Substantia nigra (tissue), 51 donors: ENCODE measurements at places on chromosomes 7 and 10.

- DNase-seq = no peak
These were observed 26.5 kb upstream of the CHST15 start for GRCh38 chr10:124119946-124120345.

- DNase-seq = no peak
These were observed 135.9 kb downstream of the GRID1 start for GRCh38 chr10:86230557-86231180.

DNA sequence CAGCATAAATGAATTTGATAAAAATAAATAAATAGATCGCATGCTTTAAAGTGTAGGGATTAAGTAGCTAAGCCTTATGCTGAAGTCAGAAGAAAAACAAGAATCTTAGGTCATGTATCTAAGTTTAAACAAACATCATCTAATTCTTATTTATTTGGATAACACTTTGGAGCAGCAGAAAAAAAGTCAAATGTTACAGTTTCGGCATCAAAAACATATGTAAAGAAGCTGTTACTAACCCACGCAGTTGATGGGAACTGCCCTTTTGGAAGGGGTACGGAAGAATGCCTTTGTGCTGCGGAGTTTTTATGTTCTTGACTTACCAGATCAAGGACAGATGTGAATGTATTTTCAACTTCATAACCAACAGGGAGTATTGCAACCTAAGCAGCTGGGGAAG is 37.3 kb upstream of the HABP2 start:
- no peak for DNase-seq

DNA sequence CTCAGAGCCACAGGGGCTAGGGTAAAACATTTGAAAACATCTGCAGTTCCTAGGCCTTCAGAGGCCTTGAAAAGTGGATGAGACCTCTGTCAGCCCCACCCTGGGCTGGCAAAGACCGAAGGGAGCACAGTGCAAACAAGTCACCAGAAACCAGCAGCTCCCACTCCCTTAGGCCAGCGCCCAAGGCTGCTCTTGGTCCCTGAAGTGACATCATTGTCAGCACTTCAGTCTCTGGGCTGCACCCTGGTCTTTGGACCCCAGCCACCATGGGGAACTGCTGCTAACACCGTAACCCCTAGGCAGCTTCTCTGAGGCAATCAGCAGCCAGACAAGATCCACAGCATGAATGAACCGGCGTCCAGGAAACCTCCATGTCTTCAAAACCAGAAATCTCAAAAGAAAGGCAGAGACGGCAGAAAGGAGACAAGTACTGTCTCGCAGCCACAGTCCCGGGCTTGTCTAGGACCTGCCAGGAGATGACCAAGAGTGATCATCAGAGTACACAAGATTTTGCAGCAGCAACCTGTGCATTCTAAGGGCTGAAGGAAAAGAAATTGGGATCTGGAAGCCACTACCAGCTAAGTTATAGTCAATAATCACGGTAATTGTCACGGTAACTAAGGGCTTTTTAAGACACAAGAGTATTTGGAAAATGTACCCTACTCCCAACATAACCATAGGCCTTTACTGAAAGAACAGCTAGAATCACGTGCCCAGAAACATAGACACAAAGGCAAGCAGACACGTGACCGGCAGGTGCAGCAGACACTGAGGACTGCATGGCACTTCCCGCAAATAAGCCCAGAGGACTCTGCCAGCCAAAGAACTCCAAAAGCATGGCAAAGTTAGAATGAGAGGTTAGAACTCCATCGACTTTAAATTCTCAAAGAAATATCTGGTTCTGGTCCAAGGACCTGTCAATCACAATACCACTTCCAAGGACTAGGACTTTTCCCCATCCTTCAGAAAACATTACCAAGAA is 23.3 kb downstream of the CPXM2 start:
- no peak for DNase-seq

DNA sequence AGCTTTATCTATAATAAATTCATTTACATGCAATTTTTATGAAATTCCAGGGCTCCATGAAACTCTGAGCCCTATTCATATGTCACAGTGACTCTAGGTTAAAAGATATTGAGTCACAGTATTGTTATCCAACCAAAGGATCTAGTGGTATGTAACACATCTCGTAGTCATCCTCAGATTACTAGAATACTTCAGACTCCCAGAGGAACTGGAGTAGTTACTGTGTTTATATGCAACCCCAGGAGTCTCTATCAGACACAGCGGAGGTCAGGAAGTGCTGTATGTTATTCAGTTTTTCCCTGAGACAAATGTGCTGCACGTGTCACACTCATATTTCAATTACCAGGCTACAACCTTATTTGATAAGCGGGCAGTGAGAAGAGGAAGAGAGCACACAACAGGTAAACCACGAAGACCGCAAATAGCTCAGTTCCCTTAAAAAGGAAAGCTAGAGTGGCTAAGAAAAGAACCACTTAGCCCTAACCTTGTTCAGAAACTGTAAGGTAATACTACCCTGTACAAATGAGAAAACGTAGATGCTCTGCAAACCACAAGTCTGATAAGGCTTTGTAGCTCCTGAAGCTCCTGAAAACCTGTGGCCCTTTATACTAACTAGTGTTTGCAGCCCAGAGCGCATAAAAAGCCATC is 114.0 kb upstream of the CNTNAP2 start:
- DNase-seq = no peak

GRCh38 chr10:104521901-104522694 is 119.0 kb upstream of the SORCS3 start:
- DNase-seq = peak; percentile 27

- DNase-seq = no peak
These were observed 414.6 kb upstream of the LRGUK start for GRCh38 chr7:133712544-133712943.

GRCh38 chr10:6811153-6811552 is 231.1 kb upstream of the PRKCQ start:
- DNase-seq = no peak

DNA sequence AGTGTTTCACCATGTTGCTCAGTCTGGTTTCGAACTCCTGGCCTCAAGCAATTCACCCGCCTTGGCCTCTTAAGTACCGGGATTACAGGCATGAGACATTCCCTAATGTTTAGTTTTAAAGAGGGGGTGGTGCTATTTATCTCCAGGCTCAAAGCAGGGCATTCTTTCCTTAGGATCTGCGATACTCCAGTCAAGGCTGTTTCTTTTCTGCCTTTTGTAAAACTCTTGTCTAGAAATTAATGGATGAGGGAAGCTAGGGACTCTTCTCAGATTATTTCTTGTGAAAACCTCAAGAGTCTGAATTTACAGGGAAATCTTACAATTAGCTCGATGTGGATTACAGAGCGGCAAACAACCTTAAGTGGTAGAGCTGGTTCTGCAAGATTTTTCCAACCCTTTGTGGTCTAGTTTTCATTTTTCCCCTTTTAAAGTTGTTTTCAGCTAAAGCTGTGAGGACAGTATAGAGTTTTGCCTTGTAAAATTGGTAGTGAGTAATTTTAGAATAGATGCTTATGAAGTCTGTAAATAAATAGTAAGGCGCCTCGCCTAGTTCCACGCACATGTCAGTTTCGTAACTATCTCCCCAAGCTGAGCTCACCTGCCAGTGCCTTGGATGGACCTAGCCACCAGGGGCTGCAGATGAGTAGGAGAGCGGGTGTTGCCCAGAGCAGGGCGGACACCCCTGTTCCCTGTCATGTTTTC is 53.1 kb downstream of the CUX1 start:
- DNase-seq = no peak

- no peak for DNase-seq
These were observed 24.7 kb upstream of the MACC1 start for GRCh38 chr7:20241911-20242261.

DNA sequence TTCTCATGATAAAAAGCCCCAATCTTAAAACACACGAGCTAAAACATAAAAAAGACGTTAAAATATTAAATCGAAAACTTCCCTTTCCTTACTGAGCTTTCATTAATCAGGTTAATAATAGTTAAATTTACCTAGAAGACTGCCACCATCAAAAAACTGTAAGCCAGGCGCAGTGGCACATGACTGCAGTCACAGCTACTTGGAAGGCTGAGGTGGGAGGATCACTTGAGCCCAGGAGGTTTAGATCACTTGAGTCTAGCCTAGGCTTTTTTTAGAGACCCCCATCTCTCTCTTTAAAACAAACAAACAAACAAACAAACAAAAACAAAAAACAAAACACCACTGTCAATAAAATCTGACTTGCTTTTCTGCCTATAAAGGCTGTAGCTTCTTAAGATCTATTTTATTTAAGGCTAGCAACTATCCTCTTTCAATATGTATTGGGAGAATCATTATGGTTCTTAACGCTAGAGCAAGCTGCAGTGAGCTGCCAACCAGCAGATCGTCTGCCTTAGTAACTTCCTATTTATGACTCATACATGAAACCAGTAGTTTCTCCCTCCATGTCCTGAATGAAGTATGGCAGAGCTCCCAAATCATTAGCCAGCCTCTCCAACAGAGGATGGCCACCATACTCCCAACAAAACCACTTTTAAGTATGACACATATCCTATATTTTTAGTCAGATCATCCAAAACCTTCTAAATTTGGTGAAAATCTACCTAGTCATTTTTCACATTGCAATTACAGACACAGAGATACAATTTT is 163.7 kb downstream of the SRPK2 start:
- DNase-seq = no peak

DNA sequence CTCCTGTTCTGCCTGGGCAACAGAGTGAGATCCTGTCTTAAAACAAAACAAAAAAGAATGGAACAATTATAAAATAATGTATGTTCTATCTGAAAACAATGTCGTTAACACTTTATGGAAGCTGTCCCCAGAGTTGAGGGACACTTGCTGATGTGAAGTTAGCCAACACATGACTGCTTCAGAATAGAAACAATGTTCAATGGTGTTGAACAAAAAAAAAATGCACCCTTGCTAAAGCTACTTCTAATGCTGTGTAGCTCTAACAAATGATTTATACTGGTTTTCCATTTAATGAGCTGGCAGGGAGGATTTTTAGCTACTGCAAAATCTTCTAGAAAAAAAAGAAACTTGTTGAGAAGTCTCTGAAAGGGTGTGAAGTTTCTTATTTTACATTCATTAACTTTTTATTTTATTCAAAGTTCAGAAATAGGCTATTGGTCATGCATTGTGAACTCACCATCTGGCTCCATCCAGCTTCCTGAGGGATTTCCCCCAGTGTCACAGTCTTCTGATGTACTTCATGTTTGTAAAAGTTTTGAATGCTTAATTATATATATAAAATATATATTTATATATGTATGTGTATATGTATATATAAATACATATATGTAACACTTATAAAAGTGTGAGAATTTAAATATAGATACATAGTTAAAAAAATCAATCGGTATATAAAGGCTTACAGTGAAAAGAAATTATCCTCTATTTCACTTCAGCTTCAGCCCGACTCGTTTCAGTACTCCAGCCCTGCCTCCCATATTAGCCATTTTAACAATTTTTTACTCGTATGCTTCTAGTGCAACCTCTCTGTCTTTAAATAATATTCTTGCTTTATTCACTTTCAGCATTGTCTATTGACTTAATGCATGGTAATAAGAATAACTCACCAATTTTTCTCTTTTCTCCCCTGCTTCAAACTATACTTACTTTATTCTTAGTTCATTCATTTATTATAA is 35.0 kb downstream of the HDAC9 start:
- DNase-seq = no peak

DNA sequence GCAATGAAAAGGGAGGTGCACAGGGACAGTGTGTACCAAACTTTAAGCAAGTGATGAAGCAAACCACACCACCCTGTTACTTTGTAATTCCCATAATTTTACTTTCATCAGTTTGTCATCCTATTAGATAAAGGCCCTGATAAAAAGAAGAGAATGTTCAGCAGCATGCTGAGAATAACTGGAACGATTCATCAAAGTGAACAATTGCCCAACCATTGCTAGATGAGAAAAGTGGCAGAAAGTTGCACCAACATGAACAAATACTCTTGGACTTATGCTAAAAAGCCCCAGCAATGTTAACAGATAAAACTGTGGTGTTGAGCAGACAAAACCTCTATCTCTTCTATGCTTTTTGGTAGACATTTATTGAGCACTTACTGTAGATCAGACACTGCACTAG is 75.5 kb upstream of the PCGF5 start:
- DNase-seq = no peak

- no peak for DNase-seq
These were observed 134.8 kb downstream of the CUL2 start for GRCh38 chr10:34955391-34955790.

GRCh38 chr7:155868955-155869783 is 56.9 kb upstream of the SHH start:
- DNase-seq = no peak

- DNase-seq = no peak
These were observed 96.2 kb downstream of the CDH23 start for GRCh38 chr10:71492872-71493271.

DNA sequence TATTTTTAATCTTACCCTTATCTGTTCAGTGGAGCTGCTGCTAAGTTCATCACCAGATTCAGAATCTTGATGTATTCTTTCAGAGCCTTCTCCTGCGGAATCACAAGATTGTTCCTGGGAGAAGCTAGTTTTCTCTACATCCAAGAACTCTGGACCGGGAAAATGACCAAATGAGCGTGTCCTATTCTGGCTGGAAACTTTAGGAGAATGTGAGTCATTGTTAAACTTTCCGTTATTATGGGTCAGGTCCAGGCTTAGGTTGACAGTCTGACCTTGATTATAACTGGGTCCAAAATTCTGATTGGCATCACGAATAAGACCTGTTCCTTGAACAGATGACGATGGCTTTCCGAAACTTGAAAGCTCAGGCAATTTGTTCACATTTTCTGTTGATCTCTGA is 20.5 kb downstream of the ARHGAP12 start:
- no peak for DNase-seq

DNA sequence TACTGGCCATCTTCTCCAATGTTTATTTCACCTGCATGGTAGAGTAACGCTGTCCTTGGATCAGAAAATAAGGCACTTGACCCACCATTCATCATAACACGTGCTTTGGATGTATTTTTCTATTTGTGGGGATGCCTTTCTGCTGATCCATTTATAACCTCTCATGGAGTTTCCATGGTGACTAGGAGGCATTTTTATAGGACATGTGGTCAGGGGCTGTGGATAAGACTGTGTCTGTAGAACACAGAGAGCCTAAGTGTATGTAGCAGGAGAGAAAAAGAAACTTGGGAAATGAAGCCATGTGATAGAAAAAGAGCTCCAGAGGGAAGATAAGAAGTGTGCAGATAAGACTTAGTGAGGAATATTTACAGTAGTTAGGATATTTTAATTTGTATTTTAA is 184.2 kb downstream of the POU6F2 start:
- DNase-seq = no peak

DNA sequence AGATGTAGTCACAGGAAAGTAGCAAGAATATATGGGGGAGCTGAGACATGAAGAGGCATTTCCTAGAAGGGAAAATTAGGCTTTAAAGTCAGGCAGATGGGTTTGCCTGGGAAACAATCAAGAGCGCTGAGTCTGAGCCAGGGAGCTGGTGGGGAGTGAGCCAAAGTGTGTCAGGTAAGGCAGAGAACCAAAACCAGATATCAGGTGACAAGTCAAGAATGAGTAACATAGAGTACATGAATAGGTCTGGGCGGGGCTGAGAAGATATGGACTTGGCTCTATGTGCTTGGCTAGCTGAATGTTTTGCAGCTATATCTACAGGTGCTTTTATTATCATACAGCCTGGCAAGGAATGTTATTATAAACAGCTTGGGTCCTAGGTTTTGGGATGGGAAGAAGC is 49.3 kb downstream of the GPR141 start:
- no peak for DNase-seq

GRCh38 chr10:123429706-123430221 is 236.4 kb upstream of the GPR26 start:
- no peak for DNase-seq

GRCh38 chr10:50044941-50045664 is 22.7 kb upstream of the WASHC2A start:
- DNase-seq = no peak

GRCh38 chr10:132958883-132959558 is 16.7 kb upstream of the CFAP46 start:
- DNase-seq = no peak
